ENCODE measurements at places on chromosomes 11 and 22. TPM values are rescaled to one million over a fixed set of nuclear protein-coding genes. Genes with fewer than 3 reads are reported as not detected.

GRCh38 chr11:15616130-15617105 is 501.7 kb downstream of the INSC start:
- DNase-seq = no peak

DNA sequence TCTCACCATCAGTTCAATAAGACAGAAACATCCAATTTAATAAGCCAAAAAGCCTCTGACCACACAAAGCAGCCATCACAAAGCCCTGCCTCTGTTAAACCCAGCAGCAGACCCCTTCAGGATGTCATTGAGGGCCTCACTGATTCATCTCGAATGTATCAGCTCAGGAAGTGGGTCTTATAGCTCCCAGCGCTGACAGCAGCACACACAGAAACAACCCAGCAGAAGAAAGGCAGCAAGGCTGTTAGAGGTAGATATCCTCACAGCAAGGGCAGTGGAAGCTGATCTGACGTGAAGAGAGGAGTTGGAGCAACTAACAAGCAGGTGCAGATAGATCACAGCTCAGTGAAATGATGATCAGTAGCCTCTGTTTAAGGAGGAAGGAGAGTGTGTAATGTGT is 86.2 kb upstream of the NCAM1 start:
- DNase-seq = no peak

- peak; percentile 36 for DNase-seq
Observed at GRCh38 chr11:111582163-111582562, 20.1 kb upstream of the SIK2 start.

DNA sequence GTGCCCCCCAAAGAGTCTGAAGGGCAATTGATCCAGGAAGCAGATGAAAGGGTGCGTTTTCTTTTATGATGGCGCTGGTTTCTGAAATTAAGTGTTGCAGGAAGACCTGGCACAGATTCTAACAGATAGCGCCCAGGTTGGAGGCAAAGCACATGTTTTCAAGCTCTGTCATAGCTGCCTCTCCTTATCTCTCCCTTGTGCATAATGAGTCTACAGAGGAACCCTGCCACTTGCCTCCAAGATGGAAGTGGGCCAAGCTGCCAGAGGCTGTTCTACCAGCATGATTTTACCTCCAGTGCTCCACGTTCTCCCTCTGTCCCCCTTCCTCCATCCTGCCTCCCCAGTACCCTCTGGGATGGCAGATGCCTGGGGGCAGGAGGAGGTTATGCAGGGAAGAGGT is 30.0 kb upstream of the TLCD5 start:
- DNase-seq = no peak

DNA sequence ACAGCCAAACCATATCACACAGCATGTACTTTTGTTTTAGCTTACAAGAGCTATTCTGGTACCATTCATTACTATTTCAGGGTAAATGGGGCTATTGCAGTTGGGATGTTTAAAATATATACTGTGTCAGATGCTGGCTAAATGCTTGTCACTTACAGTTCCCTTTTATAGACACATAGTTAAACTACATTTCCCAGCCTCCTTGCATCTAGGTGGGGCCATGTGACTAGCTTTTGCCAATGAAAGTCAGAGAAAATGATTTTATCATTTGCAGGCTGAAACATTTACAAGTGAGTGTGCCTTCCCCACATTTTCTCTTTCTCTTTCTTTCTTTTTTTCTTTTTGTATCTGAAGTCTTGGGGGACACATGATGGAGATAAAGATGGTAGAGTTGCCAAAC is 7.8 kb upstream of the IFTAP start:
- no peak for DNase-seq

Gene ADAMTS15
- 4.6 TPM for total RNA-seq

Gene ELFN2
- total RNA-seq = under 0.01 TPM

Gene PIH1D2
- 1.4 TPM for total RNA-seq

- no peak for DNase-seq
Observed at GRCh38 chr22:49395617-49396016, 432.1 kb downstream of the BRD1 start.

DNA sequence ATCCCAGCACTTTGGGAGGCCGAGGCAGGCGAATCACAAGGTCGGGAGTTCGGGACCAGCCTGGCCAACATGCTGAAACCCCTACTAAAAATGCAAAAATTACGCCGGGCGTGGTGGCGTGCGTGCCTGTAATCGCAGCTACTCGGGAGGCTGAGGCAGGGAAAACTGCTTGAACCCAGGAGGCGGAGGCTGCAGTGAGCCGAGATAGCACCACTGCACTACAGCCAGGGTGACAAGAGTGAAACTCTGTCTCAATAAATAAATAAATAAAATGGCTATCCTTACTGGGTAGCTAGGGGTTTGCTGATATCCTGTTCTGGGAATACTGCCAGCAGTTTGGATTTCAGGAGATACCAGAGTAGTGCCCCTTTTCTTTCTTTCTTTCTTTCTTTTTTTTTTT is 2.4 kb upstream of the RBM14 start:
- DNase-seq = no peak

Gene OR4D10
- not detected for total RNA-seq

DNA sequence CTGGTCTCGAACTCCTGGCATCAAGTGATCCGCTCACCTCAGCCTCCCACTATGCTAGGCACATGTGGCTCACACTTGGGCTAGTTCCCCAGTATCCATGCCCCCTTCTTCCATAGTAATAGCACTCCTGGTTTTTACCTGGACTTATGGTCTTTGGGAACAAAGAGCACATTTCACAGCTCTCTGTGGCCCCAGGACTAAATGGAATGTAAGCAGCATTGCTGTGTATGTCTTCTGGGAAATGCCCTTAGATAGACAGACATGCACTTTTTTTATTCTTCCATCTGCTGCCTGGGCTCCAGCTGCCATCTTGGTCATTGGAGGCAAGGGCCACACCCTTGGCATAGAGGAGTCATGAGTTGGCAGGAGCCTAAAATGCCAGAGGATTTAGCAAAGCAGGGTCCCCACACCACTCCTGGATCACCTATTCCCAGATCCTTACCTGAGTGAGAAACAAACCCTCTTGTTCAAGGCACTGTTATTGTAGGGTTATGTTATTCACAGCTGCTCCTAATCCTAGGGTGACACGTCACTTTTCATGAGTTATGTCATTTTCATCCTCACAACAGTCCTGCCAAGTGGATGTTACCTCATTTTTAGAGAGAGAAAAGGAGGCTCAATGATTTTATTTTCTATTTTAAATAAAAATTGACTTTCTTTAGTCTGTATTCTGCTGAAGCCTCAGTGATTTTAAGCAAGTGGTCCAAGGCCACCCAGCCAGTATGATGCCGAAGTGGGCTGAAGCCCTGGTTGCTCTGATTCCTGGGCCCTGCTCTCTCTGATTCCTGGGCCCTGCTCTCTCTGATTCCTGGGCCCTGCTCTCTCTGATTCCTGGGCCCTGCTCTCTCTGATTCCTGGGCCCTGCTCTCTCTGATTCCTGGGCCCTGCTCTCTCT is 15.7 kb upstream of the GDPD5 start:
- no peak for DNase-seq

DNA sequence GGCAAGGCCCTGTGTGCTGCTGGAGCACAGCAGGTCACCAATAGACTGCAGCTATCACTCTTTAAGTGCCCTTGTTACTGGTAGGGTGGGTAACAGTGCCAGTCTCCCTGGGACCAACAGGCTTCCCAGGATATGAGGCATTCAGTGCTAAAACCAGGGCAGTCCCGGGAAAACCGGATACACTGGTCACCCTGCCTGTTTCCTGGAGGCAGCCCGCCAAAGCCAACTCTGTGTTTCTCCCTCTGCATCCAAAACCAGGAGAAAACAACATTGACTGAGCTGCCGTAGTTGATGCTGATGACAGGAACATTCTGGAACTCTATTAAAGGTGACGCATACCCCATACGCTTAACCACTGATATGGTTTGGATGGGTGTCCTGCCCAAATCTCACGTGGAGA is 149.1 kb downstream of the SHANK2 start:
- peak; percentile 45 for DNase-seq

GRCh38 chr11:132257871-132258270 is 887.5 kb downstream of the NTM start:
- no peak for DNase-seq

GRCh38 chr22:28014211-28015045 is 95.4 kb upstream of the PITPNB start:
- DNase-seq = no peak

Gene SNX32
- 0.17 TPM for total RNA-seq

DNA sequence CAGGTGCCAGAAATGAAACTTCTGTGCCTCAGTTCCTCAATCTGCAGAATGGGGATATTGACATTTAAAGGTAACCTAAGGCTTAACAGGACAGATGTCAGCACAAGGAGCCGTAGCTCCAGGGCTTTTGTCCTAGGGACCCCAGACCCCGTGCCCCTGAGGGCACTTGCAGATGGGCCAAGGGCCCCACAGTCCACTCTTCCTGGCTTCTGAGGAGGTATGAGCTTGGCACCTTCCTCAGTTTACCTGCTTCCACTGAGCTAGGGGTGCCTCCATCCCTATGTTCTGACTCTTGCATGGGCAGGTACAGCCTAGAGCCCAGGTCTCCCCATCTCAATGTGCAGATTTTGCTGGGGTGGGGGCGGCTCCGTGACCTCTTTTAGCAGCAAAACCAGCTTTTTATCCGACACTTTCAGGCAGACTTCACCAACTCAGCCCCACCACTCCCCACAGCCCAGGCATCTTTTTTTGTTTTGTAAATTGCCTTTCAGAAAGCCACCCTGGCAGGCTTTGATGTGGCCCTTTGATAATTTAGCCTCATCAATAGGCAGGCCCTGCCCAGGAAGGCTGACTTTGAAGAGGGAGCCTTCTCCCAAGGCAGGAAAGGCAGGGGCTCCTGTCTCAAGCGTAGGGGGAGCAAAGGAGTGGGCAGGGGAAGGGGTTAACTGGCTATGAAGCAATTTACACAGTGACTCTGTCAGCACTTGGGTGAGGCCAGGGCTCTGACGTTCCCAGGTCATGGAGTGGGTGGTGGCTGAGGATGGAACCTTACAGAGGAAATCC is 23.7 kb upstream of the FGF3 start:
- DNase-seq = no peak

DNA sequence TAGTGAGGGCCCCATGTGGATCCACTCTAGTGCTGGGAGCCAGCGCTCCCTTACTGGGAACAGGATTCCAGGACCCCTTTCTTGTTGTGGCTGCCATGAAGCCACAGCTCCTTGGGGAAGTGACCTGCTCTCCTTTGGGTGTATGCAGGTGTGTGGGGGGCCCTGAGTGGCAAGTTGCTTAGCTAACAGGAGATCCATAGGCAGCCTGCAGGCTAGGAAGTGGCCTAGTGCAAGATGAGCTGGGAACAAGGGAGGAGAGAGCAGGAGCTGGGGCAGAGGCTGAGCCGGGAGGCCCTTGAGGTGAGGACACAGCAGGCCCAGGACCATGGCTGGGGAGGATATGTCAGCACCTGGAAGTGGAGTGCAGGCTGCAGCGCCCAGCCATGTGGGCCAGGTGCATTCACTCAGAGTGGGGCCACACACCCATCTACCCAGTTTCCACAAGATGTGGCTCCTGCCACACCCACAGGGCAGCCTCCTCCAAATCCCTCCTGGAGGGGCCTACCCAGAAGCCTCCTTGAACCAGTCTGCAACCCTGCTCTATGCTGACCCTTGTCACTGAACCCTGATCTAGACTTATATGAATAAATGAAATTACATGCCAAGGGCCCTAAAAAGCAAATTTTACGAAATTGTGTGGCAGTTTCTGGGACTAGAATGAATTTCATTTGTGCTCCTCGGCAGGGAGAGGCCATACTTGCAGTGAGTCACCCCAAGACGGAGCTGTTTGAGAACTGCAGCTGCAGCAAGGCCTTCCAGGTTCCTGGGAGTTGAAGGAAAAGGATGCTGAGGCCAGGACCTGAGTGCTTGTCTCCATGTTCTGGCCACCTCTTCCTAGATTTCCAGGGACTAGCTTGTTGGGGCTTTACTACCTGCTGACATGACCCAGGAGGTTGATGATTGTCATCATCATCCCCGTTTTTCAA is 3.2 kb downstream of the THAP7 start:
- no peak for DNase-seq

Gene CTSD
- 383 TPM for total RNA-seq

- peak; percentile 63 for DNase-seq
Observed at GRCh38 chr11:66126808-66127555, 56.9 kb downstream of the PACS1 start.

Gene TMEM25
- total RNA-seq = 36.1 TPM

- DNase-seq = peak; percentile 59
Observed at GRCh38 chr22:31248138-31248745, 36.1 kb downstream of the LIMK2 start.

DNA sequence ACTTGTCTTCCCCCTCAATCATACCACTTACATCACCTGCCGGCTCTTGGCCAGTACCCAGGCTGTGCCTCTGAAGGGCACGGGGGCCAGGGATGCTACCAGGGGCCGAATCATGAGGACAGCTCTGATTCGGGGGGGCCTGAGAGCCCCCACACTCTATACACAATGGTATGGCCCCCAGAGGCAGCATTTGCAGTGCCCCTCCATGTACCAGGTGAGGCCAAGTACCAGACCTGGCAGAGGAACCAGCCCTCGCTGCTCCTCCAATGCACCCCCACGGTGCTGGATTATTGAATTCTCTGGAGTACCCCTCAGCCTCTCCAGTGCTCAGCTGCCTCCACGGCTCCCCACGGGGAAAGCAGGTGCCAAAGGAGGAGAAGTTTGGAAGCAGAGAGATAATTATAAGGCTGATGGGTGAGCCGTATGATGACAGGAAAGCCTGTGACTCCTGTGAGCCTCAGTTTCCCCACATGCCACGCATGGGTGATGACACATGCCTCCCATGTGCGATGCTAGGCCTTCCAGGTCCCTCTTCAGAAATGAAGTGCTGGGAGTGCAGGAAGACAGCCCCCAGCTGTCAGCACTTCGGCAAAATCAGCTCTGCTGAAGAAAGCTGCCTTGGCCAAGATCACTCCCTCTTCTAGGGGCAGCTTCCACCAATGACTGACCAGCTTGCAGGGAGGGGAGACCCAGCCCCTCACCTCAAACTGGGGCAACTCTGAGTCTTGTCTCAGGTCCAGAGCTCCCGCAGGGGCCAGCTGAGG is 69.9 kb downstream of the THAP12 start:
- DNase-seq = no peak

GRCh38 chr22:19765477-19766239 is 5.1 kb downstream of the TBX1 start:
- no peak for DNase-seq

DNA sequence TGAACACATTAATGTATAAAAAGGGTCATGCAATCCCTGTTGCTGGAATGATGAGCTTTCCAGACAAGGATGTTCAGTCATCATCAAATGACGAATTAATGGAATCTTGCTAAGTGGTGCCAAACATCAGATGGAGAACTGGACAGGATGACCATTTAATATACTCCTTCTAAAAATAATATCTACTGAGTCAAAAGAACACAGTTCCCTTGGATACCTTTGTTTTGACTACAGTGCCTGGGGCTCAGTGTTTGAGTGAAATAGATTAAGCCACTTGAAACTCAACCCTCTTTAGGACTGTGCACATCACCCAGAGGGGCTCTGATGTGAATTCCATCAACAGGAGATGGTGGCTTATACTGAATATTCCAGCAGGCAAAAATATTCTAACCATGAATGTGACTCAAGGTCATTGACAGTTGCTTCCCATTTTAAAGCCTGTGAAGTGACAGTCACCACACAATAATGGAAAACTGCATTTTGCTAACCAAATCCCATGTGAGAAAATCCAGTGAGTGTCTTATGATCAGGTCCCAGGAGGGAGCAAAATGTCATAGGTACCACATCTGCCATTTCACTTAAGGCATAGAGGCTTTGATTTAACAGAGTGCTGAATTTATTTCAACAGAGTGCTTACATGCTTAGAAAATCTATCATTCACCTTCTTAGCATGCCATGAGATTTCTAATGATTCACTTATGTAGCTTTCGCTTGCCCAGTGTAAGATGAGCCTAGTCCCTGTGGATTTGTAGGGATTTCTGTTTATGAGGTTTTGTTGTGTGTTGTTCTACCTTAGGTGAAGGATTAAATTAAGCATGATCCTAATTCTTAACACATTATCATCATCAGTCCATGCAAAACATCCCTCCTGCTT is 41.3 kb upstream of the SLN start:
- DNase-seq = no peak

Measured in dermis blood vessel endothelial cell (primary cell).